Fibroblast of lung (primary cell): ENCODE measurements at places on chromosomes 2 and 18.

- DNase-seq: no peak
Observed at GRCh38 chr2:126986631-126987187, 88.0 kb downstream of the TEX51 start.

GRCh38 chr2:186575302-186575701 lies 14.6 kb upstream of the ITGAV start:
- DNase-seq: peak; percentile 99

DNA sequence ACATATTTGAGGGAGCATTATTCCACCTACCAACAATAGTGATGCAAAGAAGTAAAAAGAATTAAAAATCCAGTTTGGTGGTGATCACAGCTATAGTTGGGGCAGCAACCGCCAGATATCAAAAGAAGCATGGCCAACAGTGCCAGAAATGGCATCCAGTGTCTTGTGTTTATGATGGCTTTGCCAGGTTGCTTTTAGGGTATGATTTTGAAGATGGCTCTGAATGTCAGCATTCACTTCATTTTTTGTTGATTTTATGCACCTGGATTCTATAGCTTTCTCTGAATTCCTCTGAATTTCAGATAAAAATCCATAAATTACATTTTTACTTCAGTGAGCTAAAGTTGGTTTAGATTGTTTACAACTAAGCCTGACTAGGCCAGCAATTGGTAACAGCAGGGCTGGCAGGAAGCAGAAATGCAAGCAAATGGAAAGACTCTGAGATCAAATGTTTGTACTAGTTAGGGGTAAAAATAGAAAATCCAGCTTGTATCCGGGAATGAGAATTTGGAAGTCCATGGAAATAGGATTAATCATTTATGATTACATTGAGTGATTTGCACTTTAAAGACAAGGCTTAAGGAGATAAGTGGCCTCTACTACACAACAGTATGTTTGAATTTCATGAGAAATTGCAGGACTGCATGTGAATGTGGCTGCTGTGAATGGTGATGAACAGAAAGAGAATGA lies 40.4 kb downstream of the COL3A1 start:
- peak; percentile 56 for DNase-seq

DNA sequence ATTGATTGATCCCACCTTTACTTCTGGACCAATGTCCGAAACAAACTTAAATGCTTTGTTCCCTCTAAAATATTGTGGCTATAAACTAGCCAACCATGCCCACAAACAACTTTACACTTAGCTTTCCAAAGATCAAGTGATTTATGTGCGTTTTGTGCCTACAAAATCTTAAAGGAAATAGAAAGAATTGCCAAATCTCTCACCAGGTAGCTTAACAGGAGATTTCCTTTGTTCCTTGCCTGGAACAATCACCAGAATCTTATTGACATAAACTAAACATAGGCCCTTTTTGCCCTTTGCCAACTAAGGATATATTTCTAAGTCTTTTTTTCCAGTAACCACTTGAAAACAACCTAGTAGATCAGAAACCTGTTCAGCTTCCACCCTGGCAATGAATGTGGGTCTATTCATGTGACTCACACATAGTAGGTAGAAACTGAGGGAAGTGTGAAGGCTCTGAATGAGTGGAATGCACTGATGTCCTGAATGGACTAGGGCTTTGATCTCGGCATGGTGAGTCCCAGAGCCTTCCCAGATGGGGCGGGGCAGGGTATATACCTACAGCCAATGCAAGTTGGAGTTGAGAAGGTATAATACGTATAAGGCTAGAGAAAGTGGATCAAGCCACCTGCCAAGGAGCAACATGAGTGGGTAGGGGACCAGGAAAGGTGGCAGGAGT lies 94.6 kb upstream of the PPP1CB start:
- no peak for DNase-seq

DNA sequence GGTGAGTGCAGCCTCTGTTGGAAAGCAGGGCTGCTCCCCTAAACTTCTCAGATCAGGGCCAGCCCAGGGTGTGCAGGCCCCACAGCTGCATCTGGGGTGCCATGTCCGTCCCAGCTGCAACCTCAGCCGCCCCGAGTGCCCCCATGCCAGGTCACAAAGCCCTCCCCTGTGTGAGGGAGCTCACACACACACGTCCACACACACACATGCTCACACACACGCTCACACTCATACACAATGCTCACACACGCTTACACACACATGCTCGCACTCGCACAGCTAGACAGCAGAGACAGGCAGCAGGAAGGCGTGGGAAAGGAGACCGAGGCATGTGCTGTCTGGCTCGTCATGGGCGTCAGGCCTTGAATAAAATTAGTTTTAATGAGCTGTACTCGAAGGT lies 55.4 kb downstream of the ADI1 start:
- no peak for DNase-seq

GRCh38 chr2:60290509-60290908 lies 262.9 kb downstream of the BCL11A start:
- no peak for DNase-seq

GRCh38 chr2:240611601-240612210 lies 13.6 kb upstream of the GPR35 start:
- no peak for DNase-seq

- DNase-seq: peak; percentile 91
Observed at GRCh38 chr18:10139783-10140410, 226.1 kb downstream of the VAPA start.

- no peak for DNase-seq
Observed at GRCh38 chr18:43525169-43525568, 247.9 kb upstream of the SYT4 start.

GRCh38 chr2:131966256-131966655 lies 195.5 kb downstream of the ANKRD30BL start:
- DNase-seq: no peak
